ENCODE measurements at places on chromosomes 1 and 21.
A peak's percentile ranks its signal among the peaks of the same experiment; 100 is the strongest.

- no peak for DNase-seq
Measured at GRCh38 chr1:94672934-94673333, 131.4 kb upstream of the F3 start.

DNA sequence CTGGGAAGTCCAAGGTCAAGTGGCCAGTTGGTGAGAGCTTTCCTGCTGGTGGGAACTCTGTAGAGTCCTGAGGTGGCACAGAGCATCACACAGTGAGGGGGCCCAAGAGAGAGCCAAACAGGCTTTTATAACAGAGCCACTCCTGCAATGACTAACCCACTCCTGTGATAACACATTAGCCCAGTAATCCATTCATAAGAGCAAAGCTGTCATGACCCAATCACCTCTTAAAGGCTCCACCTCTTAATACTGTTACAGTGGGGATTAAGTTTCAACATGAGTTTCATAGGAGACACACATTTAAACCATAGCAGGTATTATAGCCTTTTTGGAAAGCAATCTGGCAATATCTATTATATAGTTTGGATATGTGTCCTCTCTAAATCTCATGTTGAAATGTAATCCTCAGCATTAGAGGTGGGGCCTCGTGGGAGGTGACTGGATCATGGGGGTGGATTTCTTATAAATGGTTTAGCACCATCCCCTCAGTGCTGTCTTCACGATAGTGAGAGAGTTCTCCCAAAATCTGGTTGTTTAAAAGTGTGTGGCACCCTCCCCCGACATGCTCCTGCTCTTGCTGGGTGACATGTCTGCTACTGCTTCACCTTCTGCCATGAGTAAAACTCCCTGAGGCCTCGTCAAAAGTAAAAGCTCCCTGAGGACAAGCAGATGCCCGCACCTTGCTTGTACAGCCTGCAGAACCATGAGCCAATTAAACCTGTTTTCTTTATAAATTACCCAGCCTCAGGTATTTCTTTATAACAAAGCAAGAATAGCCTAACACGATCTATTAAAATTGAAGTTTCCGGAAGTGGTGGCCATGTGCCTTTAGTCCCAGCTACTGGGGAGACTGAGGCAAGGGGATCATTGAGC is 64.5 kb downstream of the CD58 start:
- no peak for DNase-seq

- no peak for DNase-seq
Measured at GRCh38 chr1:226029093-226029496, 30.0 kb upstream of the SDE2 start.

- no peak for DNase-seq
Measured at GRCh38 chr21:40164905-40165772, 297.9 kb downstream of the PCP4 start.

DNA sequence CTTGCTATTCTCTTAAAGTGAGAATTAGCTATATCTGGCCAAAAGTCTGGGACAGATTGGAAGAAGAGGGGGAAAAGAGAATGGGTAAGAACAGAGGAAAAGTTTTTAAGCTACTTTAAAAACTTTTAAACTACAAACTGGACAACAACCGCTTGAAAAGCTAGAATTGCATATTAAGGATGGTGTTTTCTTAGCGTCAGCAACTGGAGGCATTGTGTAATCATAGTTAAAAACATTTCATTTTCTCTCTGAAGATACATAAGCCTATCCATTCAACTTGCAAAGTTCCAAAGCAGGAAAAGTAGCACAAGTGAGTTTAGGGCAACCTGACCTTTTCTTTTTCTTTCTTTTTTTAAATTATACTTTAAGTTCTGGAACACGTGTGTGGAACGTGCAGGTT is 10.9 kb downstream of the PBX1 start:
- no peak for DNase-seq

DNA sequence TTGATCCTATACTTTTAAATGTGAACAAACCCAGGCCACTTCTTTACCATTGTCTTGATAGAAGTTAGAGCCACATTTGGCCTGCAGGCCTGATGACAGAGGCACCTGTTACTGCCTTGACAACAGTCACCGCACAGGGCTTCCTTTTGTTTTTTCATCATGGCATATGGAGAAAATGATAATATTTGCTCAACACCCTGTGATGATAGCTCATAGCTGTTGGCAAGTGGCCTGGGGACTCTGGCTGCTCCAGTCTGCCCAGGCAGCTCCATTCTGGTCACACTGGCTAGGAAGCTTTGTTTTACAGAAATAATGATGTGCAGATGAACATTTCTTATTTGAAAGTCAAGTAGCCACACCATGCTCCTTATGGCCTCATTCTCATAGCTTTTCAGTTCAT is 89.6 kb upstream of the GPR88 start:
- no peak for DNase-seq

DNA sequence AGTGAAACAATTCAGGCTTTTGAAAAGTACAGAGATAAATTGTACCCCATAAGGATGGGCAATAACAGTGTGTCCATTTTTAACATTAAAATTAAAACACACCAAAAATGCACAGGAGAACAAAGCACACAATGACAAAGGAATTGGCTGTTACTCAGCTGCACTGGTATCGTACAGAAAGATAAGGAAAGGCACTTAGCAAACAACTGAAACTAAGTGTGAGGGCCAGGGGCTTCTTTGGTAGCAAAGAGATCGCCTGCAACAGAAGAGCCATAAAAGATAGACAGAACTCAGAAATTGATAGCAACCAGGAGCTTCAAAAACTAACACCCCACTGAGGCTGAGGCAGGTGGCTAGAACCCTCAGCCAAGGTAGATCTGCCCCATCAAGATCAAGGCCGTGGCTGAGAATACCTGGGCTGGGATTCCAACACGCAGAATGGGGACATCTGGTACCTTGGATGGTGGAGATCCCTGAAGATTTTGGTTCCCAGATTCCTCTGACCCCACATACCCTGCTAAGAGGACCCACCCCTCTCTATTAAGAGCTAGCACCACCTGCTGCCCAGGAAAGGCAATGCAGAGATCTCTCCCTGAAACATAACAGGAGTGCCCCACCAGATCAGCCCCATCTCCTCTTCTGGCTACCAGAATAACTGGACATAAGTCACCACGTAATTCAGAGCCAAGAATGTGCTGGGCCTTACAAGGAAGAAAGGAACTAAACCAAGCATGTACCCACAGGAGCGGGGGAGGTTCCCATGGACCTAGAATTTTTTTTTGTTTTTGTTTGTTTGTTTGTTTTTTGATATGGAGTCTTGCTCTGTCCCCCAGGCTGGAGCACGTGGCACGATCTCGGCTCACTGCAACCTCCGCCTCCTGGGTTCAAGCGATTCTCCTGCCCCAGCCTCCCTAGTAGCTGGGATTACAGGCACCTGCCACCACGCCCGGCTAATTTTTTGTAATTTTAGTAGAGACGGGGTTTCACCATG is 16.2 kb downstream of the PLEKHO1 start:
- DNase-seq: peak; percentile 85

DNA sequence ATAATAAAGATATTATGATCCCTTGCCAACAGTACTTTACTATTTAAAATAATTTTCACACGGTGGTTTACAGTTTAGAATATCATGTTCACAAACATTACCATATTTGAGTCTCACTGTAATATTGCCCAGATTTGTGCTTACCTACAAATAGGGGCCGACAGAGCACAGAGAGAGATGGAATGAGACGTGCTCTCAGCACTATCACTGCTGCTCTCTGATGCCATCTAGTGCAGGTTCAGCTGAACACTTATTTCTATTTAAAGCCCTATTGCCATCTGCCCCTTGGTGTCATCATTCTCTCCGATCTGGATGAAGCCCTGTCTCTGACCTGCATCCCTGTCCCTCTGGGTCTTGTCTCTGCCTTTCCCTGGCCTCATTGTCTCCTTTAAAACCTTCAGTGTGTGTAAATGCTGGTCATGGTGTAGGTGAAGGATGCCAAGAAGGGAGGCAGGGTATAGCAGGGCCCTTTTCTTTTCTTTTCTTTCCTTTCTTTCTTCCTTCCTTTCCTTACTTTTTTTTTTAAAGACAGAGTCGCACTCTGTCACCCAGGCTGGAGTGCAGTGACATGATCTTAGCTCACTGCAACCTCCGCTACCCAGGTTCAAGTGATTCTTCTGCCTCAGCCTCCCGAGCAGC is 6.9 kb upstream of the GPATCH4 start:
- DNase-seq: no peak

- no peak for DNase-seq
Measured at GRCh38 chr1:30234091-30234490, 489.3 kb downstream of the MATN1 start.

DNA sequence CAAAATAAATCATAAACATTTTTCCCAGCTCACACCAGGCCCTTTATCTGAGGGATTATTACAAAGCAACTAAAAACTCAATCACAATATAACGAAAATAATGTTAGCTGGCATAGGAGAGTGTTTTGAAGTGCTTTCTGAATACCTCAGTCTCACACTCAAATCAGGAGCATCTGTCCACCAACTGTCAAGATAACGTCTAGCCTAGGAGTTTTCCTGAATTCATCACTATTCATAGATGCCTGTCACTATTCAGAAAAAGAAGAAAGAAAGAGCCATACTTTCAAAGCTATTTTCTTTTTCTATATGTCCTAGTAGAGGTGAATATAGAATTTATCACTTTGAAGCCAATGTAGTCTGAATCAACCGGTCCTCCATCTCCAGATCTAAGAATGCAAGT is 127.0 kb downstream of the AKT3 start:
- no peak for DNase-seq

- no peak for DNase-seq
Measured at GRCh38 chr1:205312866-205313562, 8.5 kb downstream of the NUAK2 start.

DNA sequence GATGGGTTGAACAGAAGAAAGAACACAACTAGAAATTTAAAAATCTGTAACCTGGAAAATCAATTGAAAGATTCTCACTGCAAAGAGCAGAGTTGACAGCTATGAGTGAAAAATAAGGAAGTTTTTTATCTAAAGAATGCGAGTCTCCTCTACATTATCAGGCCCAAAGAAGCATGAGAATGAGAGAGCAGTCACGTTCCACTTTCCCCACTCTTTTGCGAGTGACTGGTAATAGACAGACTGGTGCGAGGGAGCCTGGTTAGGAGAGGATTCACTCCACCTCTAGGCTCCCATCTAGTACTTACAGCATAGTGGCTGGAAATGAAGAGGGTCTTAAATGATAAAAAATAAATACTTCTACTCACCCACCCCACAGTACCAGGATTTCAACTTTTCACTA is 52.0 kb downstream of the PRDX6 start:
- no peak for DNase-seq

DNA sequence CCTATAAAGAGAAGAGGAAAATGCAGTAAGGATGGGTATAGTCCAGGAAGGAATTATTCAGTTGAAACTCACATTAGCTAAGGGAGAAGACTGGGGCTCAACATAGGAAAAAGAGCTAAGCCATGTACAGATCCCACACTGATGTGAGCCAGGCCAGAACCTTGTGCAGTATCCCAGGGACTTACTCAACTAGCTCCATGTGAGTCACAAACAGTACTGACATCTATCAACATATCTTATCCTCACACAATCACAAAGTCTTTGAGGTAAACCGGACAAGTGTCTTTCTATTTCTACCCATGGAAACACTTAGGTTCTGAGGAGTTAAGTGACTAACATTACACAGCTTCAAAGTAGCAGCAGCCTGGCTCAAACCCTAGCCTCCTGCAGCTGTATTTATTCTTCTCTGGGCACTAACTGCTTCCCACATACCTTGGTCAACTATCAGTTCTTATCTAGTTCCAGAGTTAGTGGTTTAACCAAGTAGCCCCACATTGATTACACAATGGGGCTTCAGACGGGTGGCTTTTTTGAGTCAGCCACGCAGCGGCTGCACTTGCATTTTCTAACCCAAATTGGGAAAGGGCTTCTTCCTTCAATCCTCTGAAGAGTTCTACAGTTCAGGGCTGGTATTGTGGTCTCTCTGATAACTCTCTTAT is 9.5 kb downstream of the CD5L start:
- no peak for DNase-seq

DNA sequence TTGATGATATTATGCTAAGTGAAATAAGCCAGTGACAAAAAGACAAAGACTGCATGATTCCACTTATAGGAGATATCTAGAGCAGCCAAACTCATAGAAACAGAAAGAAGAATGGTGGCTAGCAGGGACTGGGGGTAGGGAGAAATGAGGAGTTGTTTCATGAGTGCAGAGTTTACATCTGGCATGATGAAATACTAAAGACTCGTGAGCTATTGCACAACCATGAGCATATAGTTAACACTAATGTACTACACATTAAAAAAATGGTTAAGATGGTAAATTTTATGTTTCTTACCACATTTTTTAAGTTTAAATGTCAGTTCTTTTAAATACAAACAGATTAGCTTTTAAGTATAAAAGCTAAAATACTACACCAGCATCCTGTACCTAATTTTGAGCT is 57.8 kb downstream of the ESRRG start:
- DNase-seq: no peak

DNA sequence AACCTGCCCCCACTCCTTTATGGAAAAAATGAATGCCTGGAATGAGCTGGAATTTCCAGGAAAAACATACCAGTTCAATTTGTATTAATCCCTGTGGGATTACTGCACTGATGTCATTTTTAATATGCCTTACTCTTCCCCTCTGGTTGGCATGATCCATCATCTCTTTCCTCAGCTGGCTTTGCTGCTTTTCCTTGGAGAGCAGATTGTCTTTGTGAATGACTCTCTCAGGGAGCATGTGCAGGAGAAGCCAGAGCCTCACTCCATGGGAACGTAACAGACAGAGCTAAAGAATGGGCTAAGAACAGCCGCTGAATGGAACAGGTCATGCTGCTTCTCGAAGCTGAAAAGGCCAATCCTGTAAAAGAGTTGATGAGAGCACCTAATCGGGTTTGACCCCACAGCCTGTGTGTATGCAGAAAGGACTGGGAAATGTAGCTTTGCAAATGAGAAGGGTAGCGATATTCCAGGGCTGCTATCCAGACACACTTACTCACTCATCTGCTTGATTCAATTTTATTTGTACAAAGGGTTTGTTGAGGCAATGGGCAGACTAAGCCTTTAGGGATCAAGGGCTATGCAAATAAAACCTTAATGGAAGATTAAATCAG is 20.7 kb downstream of the PHC2 start:
- no peak for DNase-seq

GRCh38 chr1:3943806-3944577 is 43.9 kb upstream of the C1orf174 start:
- DNase-seq: no peak

GRCh38 chr1:76068953-76069561 is 5.5 kb upstream of the ST6GALNAC3 start:
- DNase-seq: no peak

GRCh38 chr21:44440241-44441040 is 14.9 kb upstream of the LRRC3 start:
- no peak for DNase-seq

- DNase-seq: no peak
Measured at GRCh38 chr1:152141971-152142584, 16.9 kb downstream of the RPTN start.

GRCh38 chr1:27876341-27877114 is 4.2 kb downstream of the THEMIS2 start:
- DNase-seq: peak; percentile 5

- DNase-seq: no peak
Measured at GRCh38 chr1:150965605-150966004, 9.0 kb downstream of the CERS2 start.

DNA sequence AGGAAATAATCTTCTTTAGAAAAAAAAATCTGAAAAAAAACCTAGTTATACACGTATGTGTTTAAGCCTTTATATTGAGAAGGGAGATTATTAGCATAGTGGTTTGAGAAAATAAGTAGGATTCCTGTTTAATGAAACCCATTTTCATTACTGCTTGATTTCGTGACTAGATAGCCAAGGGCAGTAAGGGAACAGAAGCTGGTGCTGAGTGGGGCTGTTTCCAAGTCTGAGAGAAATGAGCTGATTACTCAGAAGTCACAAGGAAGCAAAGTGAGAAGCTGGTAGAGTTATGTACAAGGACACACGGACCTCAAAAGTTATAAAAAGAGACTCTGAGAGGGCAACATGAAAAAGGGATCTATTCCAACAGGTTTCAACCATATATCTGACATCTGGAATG is 256.5 kb downstream of the TTLL7 start:
- no peak for DNase-seq
